ENCODE measurements at places on chromosomes 5 and 9. TPM values are rescaled to one million over a fixed set of nuclear protein-coding genes. Genes with fewer than 3 reads are reported as not detected.

Gene TMEM267
- total RNA-seq: 12.8 TPM

Gene TUT7
- 72.4 TPM for total RNA-seq

Gene SMC2
- total RNA-seq: 5.2 TPM

Gene FCHO2
- total RNA-seq: 32.9 TPM

Gene SUSD1
- total RNA-seq: 10.8 TPM

Gene RAI14
- total RNA-seq: 30.7 TPM

GRCh38 chr9:94946256-94946655 is 219.8 kb downstream of the AOPEP start:
- H3K27ac ChIP-seq: peak overlapping the region; percentile 82
- H3K4me3 ChIP-seq: no peak overlapping the region
- peaks cover 43% of the 10 kb centered on the region for H3K4me1 ChIP-seq
- DNase-seq: no peak

DNA sequence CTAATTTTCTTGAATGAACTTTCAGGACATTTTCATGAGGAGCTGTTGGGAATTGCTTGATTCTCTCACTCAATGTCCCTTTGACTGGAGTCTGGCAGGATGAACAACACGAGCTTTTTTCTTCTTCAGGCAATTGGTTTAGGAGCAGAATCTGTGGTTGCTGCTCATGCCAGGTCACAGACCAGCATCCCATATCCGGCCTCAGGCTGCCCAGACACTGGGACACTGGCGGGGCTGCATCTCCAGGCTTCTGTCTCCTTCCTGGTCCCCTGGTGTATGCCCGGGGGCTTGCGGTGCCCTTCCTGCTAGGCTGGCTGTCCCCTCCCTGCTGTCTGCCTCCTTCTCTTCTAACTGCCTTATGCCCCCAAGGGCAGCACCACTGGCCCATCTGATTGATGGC is 311.5 kb upstream of the DAP start:
- H3K36me3 ChIP-seq: no peaks in the 10 kb centered on the region
- no peaks in the 10 kb centered on the region for H3K27me3 ChIP-seq
- no peak for DNase-seq
- H3K4me1 ChIP-seq: no peaks in the 10 kb centered on the region
- no peak overlapping the region for H3K27ac ChIP-seq

- H3K36me3 ChIP-seq: no peaks in the 10 kb centered on the region
- no peak for DNase-seq
- H3K27me3 ChIP-seq: no peaks in the 10 kb centered on the region
- H3K4me3 ChIP-seq: no peak overlapping the region
- H3K27ac ChIP-seq: no peak overlapping the region
Measured at GRCh38 chr5:73250645-73251044, 77.7 kb downstream of the TMEM174 start.

DNA sequence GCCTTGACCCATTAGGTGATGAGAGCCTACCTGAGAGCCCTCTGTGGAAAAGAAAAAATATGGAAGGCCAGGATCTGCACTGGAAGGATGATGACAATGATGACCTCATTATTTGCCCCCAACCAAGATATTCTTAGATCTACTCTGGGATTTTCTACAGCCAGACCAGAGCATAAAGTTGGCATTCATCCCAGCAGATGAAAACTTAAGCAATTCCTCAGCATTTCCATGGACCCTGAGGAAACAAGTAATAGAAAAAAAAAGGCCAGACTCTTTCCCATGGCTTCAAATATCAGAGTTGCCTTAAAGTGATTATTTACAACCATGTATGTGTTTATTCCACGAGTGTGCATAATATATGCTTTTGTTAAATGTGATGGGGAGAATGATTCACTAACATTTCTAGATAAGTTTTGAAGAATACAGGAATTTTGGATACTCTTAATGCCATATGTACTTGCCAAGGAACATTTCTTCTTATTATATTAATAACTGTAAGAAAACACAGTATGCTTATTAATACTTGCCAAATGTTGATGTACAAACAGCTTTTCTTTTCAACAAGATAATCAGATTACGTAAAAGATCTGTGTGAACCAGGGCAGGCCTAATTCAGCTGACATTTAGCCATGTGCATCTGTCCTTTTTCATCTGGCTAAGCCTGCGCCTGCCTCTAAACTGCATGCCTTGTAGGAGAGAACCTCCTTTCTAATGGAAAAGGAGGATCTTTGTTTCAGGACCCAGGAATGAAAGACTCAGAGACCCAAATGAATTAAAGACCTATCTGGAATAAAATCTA is 94.8 kb downstream of the ARRDC3 start:
- DNase-seq: no peak
- peaks cover 12% of the 10 kb centered on the region for H3K4me1 ChIP-seq
- no peaks in the 10 kb centered on the region for H3K36me3 ChIP-seq

GRCh38 chr5:110255194-110255593 is 471.3 kb downstream of the TMEM232 start:
- no peak overlapping the region for H3K4me3 ChIP-seq
- no peak for DNase-seq
- no peak overlapping the region for H3K27ac ChIP-seq
- H3K27me3 ChIP-seq: no peaks in the 10 kb centered on the region

- peaks cover 7% of the 10 kb centered on the region for H3K4me1 ChIP-seq
- no peak for DNase-seq
- H3K27me3 ChIP-seq: no peaks in the 10 kb centered on the region
- no peaks in the 10 kb centered on the region for H3K36me3 ChIP-seq
Measured at GRCh38 chr5:142800776-142801494, 30.8 kb downstream of the ARHGAP26 start.

DNA sequence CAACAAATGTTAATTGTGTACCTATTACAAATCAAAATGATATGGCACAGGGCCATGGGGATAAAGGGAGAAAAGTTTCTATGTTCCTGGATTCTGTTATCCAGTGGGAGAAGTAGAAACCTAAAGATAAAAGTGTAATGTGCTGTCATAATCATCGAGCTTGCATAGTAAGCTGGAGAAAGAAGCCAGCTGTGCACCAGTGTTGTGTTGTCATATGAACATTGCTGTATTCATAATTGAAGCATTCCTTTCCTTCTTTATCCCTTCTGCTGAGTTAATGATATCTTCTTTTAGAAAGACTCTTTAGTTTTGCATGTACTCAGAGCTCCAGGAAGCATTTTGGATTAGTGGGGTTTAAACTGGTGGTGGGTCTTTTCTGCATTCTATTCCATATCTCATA is 39.5 kb downstream of the NTRK2 start:
- H3K4me1 ChIP-seq: no peaks in the 10 kb centered on the region
- H3K4me3 ChIP-seq: no peak overlapping the region
- no peak for DNase-seq
- no peaks in the 10 kb centered on the region for H3K27me3 ChIP-seq
- no peak overlapping the region for H3K27ac ChIP-seq

DNA sequence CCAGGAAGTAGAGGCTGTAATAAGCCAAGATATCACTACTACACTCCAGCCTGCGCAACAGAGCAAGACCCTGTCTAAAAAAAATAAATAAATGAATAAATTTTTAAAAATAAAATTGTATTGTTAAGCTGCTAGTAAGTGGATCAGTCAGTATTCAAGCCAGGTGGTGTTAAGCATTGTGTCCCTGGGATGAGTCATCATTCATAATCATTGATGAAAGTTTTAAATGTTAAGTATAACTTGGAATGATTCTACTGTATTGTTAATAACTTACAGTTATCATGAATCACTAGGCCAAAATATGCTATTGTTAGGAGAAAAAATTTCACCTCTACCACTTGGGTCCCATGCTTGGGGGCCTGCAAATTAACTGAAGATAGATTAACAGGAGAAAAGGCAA is 38.2 kb downstream of the MED10 start:
- no peak overlapping the region for H3K4me3 ChIP-seq
- DNase-seq: no peak
- H3K27me3 ChIP-seq: no peaks in the 10 kb centered on the region
- H3K36me3 ChIP-seq: no peaks in the 10 kb centered on the region
- H3K27ac ChIP-seq: no peak overlapping the region

- no peak overlapping the region for H3K4me3 ChIP-seq
- no peak overlapping the region for H3K27ac ChIP-seq
- H3K4me1 ChIP-seq: no peaks in the 10 kb centered on the region
- DNase-seq: no peak
- H3K27me3 ChIP-seq: no peaks in the 10 kb centered on the region
Measured at GRCh38 chr5:93805616-93806379, 64.4 kb upstream of the POU5F2 start.

DNA sequence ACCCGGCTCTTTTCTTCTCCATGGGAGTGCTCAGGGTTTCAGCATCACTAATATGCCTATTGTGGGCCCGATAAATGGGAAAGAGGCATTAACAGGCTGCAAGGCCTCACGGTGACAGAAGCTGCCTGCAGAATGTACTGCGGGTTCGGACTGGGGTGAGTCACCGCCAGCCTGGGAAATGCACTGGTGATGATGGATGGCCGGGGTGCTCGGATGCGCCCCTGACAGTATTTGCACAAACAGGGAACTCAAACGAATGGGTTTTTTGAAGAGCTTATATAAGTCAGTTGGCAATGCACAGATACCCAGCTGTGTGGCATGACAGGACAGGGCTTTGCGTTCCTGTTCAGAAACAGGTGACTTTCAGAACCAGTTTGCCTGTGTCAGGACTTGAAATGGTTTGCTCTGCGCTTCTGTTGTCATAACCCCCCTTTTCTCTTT is 42.0 kb upstream of the PITX1 start:
- peaks cover 4% of the 10 kb centered on the region for H3K4me1 ChIP-seq
- H3K27ac ChIP-seq: no peak overlapping the region
- H3K36me3 ChIP-seq: no peaks in the 10 kb centered on the region
- H3K4me3 ChIP-seq: no peak overlapping the region
- no peak for DNase-seq
- H3K27me3 ChIP-seq: no peaks in the 10 kb centered on the region

- no peaks in the 10 kb centered on the region for H3K27me3 ChIP-seq
- H3K36me3 ChIP-seq: peaks cover 9% of the 10 kb centered on the region
- DNase-seq: no peak
- peaks cover 8% of the 10 kb centered on the region for H3K4me1 ChIP-seq
Measured at GRCh38 chr5:139847091-139847490, 51.5 kb downstream of the PSD2 start.

DNA sequence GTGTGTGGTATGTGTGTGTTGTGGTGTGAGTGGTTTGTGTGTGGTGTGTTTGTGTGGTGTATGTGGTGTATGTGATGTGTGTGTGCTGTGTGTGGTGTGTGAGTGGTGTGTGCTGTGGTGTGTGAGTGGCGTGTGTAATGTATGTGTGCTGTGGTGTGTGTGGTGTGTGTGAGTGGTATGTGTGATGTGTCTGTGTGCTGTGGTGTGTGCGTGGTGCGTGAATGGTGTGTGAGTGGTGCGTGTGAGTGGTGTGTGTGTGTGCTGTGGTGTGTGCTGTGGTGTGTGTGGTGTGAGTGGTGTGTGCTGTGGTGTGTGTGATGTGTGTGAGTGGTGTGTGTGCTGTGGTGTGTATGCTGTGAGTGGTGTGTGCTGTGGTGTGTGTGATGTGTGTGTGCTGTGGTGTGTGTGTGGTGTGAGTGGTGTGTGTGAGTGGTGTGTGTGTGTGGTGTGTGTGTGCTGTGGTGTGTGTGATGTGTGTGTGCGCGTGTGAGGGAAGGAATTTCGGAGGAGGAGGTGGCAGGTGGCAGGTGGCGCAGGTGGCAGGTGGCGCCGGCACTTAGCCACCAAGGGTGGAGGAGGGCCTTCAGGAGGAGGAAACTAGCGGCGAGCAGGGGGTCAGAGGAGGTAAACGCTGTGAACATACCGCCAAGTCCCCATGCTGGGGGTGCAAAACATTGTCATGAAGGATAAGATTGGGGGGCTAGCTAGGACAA is 191.8 kb downstream of the MELK start:
- H3K4me1 ChIP-seq: no peaks in the 10 kb centered on the region
- H3K4me3 ChIP-seq: no peak overlapping the region
- no peaks in the 10 kb centered on the region for H3K27me3 ChIP-seq
- no peak for DNase-seq
- H3K27ac ChIP-seq: no peak overlapping the region

GRCh38 chr5:181222630-181223057 is 437 bp upstream of the TRIM41 start:
- peak overlapping the region; percentile 94 for H3K27ac ChIP-seq
- no peaks in the 10 kb centered on the region for H3K27me3 ChIP-seq

DNA sequence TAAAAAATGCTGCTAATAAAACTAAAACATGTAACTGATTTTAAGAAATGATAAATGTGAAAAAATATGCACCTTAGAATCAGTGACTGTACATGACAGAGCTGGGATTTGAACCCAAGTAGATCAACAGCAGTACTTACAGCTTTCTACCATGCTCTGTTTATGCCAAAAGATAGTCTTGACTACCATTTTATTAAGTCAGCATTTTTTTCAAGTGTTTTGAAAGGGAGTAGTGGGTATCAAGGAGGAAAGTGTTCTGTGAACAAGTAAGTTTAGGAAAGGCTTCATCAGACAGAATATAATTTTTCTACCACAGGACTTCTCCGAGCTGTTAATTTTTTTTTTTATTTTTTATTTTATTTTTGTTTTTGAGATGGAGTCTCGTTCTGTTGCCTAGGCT is 180.4 kb upstream of the GLRA1 start:
- H3K27ac ChIP-seq: no peak overlapping the region
- no peak overlapping the region for H3K4me3 ChIP-seq
- H3K27me3 ChIP-seq: no peaks in the 10 kb centered on the region
- no peak for DNase-seq
- H3K36me3 ChIP-seq: no peaks in the 10 kb centered on the region
- H3K4me1 ChIP-seq: no peaks in the 10 kb centered on the region

GRCh38 chr5:126847826-126848251 is 70.9 kb downstream of the LMNB1 start:
- peak overlapping the region; percentile 20 for H3K27ac ChIP-seq
- no peaks in the 10 kb centered on the region for H3K27me3 ChIP-seq
- no peak overlapping the region for H3K4me3 ChIP-seq
- peaks cover 4% of the 10 kb centered on the region for H3K4me1 ChIP-seq

DNA sequence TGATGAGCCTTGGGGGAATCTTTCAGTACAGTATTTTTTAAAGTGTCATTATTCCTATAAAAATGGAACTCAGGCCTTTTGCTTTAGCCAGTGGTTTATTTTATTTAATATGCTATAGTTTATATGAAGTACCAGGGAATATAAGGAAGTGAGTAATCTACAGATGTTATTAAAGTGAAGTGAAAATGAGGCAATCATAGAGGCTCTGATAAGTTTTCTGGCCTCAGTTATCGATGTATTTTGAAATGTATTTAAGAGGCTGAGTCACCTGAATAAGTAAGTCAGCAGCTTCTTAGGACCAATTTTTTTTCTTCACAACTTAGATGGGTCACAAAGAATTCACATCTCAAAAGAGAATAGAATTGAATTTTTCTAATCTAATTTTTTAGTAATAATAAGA is 829.0 kb downstream of the DNAH5 start:
- no peaks in the 10 kb centered on the region for H3K27me3 ChIP-seq
- DNase-seq: no peak
- no peak overlapping the region for H3K4me3 ChIP-seq
- no peak overlapping the region for H3K27ac ChIP-seq
- no peaks in the 10 kb centered on the region for H3K36me3 ChIP-seq
